Aorta (tissue), 5 donors: ENCODE measurements at places on chromosomes 1 and 21. TPM values are rescaled to one million over a fixed set of nuclear protein-coding genes. Genes with fewer than 3 reads are reported as not detected.

Gene OR10J4
- not detected for total RNA-seq

DNA sequence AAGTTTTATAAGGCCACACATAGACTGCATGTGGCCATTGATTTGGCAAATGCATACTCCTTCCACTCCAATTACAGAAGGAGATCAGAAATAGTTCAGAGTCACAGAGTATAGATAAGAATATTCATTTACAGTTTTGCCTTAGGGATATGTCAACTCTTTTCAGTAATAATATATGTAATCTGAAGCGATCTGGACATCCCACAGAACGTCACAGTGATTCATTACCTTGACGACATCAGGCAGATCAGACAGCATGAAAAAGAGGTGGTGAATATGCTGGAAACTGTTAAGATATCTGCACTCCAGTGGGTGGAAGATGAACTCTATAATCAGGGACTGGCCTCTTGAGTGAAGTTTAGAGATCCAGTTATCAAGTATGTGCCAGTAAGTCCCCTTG lies 240.4 kb downstream of the DPYD start:
- no peak for DNase-seq

DNA sequence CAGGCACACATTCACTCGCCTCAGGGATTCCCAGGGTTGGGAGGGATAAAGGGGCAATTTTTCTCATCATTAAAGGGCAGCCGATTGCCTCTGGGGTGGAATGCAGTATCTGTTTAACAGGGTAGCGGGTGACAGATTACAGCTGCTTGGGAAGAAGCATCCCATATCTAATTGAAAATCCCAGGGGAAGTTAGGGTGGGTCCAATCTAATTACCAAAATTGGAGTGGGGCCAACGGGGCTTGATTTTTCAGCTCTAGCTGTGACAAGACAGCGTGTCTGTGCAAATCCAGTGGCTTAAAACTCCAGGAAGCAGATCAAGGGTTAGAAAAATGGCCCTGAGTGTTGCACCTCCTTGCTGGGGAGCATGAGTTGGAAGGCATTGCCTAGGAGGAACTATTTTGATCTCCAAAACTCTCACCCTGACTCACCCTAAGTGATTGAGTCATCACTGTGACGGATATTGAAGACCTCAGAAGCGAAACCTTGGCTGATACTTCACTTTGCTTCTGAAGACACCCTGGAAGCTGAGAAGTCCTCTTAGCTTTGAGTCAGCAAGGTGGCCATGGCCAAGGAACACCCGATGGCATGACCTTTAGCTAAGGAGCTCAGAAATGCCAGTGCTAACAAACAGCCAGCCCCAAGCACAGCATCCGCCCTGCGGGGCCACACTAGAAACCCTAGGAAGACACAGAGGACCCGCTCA lies 46.0 kb downstream of the GRHL3 start:
- no peak for DNase-seq

DNA sequence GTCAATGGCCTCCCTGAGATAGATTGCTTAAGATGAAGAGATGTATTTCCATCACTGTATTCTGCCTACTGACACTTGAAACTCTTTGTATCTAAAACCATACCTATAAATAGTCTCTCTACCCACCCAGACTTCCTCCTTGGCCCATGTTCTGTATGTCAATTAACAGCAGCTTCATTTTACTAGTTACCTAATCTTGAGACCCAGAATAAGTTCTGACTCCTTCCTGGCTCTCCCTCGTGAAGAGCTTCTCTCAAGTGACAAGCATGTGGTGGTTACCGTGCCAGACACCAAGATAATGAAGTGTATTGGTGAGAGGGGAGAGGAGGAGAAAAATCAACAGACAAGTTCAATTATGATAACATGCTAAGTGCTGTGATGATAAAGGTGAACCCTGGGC lies 128.8 kb upstream of the RAVER2 start:
- DNase-seq, result no peak

Gene TRNAU1AP
- total RNA-seq, result 30.9 TPM

GRCh38 chr1:77825131-77825709 lies 45.8 kb downstream of the MIGA1 start:
- DNase-seq, result no peak

Gene SPOCD1
- total RNA-seq, result 9.0 TPM

Gene IL19
- total RNA-seq, result not detected

GRCh38 chr21:38729754-38730379 lies 75.9 kb upstream of the ETS2 start:
- no peak for DNase-seq

GRCh38 chr1:61469365-61469764 lies 255.6 kb downstream of the TM2D1 start:
- DNase-seq, result no peak

Gene SLC37A1
- 11.7 TPM for total RNA-seq

DNA sequence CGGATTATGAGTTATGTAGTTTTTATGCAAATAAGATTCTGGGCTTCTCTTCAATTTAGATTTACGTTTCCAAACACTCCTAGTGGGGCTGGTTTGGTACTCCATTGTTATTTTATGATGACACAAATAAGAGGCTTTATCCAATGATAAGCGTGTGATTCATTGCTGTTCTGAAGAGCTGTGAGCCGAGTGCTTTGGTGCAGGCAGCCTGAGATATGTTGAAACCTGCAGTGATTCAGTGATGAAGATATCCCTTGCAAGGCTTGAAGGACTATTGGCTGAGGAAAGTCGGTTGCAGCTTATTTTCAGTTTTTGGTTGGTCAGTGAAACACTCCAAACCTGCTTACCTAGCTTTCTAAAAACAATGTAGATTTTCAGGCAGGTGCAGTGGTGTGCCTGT lies 112.2 kb downstream of the RYR2 start:
- DNase-seq, result no peak

- no peak for DNase-seq
These were observed 1.7 kb downstream of the TOR1AIP1 start for GRCh38 chr1:179883745-179884138.

Gene TRIM58
- 3.2 TPM for total RNA-seq
